Peyer's patch (tissue), 4 donors: ENCODE measurements at places on chromosomes 5 and 9. TPM values are rescaled to one million over a fixed set of nuclear protein-coding genes. Genes with fewer than 3 reads are reported as not detected.

GRCh38 chr9:8694983-8695588 lies 895.5 kb upstream of the DMAC1 start:
- H3K27ac ChIP-seq = no peak overlapping the region
- H3K36me3 ChIP-seq = no peaks in the 10 kb centered on the region
- no peak overlapping the region for H3K4me3 ChIP-seq
- no peaks in the 10 kb centered on the region for H3K4me1 ChIP-seq
- no peak for DNase-seq

- no peaks in the 10 kb centered on the region for H3K27me3 ChIP-seq
- DNase-seq = no peak
- no peaks in the 10 kb centered on the region for H3K36me3 ChIP-seq
- H3K4me3 ChIP-seq = no peak overlapping the region
These were observed 220.1 kb downstream of the DAB2IP start for GRCh38 chr9:121871431-121872025.

- H3K4me1 ChIP-seq = no peaks in the 10 kb centered on the region
- no peak for DNase-seq
- no peaks in the 10 kb centered on the region for H3K27me3 ChIP-seq
These were observed 7.6 kb downstream of the RFESD start for GRCh38 chr5:95654196-95654595.

DNA sequence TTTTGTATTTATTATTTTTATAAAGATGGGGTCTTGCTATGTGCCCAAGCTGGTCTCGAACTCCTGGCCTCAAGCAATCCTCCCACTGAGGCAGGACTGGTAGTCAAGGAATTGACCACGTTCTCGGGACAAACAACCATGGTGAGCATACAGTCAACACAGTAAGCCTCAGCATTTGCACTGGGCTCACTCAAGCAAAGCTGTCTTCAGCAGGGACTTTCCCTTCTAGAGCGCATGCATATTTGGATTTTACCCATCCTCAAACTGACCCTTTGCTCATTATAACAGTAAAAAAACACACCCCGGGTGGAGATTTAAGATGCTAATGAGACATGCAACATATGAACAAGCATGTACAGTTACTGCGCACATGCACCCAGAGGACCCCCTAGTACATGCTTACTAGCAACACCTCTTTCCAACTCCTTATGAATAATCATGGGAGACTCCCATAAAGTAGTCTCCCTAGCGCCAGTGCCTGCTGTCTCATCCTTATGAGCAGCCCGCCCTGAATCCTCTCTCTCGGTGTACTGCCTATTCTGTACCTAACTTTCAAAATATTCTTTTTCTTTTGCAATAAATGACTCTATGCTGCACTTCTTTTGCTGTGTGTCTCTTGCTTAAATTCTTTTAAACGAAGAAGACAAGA lies 41.5 kb downstream of the C5orf22 start:
- no peak for DNase-seq
- H3K4me3 ChIP-seq = no peak overlapping the region

DNA sequence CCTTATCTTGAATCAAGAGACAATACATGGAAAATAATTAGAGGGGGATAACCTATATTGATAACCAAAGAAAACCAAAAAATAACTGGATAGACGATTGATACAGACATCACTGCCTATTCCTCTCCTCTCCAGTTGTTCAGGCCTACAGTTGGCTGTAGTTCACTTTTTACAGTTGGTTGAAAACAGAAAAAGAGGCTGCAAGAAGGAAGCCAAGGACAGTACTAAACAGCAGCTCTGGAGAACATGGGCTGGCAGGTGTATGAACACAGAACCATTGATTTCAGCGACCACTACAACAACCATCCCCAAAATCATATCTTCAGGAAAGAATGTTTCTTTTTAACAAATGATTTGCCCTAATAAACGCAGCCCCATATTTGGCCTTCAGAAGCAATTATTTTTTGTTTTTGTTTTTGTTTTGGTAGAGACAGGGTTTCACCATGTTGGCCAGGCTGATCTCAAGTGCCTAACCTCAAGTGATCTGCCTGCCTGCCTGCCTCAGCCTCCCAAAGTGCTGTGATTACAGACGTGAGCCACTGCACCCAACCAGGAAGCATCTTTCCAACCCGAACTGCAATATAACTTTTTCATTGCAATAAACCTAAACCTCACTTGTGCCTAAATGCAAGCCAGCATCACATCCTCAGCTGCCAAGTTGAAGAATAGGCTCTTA lies 64.3 kb downstream of the MLLT3 start:
- H3K36me3 ChIP-seq = no peaks in the 10 kb centered on the region
- H3K27ac ChIP-seq = no peak overlapping the region
- no peak for DNase-seq

DNA sequence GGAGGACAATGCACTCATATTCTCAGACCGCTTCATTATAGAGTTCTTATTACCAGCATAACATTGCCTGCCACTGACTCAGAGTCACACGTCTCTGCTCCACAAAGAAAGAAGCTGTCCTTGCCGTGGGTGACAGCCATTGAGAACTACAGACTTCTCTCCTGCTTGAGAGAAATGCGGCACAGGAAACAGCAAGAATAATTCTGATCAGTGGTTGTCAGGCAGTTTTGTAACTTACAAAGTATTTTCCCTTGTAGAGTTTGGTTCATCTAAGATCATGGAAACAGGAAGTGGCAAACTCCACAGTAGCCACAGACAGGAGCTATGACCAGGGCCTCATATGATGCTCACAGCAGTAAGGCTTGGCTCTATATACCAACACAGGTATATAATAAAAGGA lies 47.0 kb downstream of the KCNV2 start:
- no peak overlapping the region for H3K27ac ChIP-seq
- no peak overlapping the region for H3K4me3 ChIP-seq
- DNase-seq = no peak
- H3K4me1 ChIP-seq = no peaks in the 10 kb centered on the region
- no peaks in the 10 kb centered on the region for H3K27me3 ChIP-seq

GRCh38 chr9:33263131-33264002 lies 1.1 kb downstream of the BAG1 start:
- H3K27me3 ChIP-seq = no peaks in the 10 kb centered on the region
- no peaks in the 10 kb centered on the region for H3K36me3 ChIP-seq
- H3K27ac ChIP-seq = peak overlapping the region; percentile 95

- H3K4me1 ChIP-seq = no peaks in the 10 kb centered on the region
- H3K4me3 ChIP-seq = no peak overlapping the region
- H3K27ac ChIP-seq = no peak overlapping the region
- no peaks in the 10 kb centered on the region for H3K27me3 ChIP-seq
These were observed 334.8 kb downstream of the FBXL17 start for GRCh38 chr5:108046955-108047670.

DNA sequence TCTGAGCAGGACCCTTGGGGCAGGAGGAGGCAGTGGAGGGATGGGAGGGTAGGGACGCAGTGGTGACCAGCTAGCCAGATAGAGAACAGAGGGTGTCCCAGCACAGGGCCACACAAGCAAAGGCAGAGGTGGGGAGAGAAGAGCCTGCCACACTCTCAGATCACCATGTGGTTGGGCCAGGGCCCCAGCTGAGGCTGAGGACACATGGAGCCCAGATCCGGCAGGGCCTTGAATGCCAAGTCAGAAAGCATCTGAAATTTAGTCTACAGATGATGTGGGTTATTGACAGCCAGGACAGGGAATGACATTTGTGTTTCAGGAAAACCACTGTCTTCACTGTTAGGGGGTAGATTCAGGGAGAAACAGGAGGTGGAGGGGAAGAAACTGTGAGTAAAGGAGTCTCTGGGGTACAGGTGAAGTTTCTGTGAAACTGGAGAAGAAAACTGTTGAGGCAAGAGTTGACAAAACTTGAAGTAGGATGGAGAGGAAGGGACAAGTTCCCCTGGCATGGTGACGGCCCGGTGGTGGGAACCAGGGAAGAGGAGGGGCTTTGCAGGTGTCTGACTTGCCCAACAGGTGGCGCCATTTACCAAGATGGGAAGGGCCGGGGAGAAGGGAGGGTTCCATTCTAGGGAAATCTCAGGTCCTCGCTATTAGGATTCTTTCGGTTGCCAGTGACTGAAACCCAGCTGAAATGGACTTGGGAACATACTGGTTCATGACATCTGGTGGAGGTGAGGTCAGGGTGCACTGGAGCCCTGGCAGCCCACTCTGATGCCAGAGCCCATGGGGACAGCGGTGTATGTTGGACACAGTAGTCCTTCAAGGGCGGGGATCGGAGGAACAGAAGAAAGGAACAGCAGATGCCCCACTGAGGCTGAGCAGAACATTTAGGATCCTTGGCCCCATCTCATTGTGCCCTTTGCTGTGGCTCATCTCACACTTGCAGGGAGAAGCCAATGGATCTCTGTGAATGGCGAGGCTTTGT lies 100.1 kb downstream of the KCNIP1 start:
- H3K4me3 ChIP-seq = no peak overlapping the region
- no peak overlapping the region for H3K27ac ChIP-seq
- DNase-seq = no peak
- H3K27me3 ChIP-seq = no peaks in the 10 kb centered on the region
- no peaks in the 10 kb centered on the region for H3K36me3 ChIP-seq
- no peaks in the 10 kb centered on the region for H3K4me1 ChIP-seq

GRCh38 chr5:10762776-10763500 lies 1.9 kb upstream of the DAP start:
- peak overlapping the region; percentile 95 for H3K27ac ChIP-seq
- no peaks in the 10 kb centered on the region for H3K36me3 ChIP-seq
- no peak for DNase-seq
- H3K4me1 ChIP-seq = peaks cover 22% of the 10 kb centered on the region

Gene PCDHA12
- total RNA-seq = 1.1 TPM

Gene PLAC8L1
- total RNA-seq = 2.0 TPM
